Mammary epithelial cell (primary cell): ENCODE measurements at places on chromosomes 13 and 19.

DNA sequence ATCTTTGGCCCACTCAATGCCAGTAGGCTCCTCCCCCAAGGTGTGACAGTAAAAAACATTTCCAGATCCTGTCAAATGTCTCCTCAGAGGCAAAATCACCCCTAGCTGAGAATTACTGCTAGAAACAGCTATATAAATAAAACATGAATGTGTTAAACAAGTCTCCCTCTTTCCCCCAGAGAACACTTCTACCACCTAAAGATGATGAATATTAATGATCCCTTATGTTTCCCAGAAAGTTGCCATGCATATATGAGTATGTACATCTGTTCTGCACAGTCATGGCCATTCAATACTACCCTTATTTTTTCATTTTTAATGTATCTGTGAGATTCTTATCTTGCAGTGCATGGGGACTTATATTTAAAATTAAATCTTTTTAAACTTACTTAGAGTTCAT, 230.0 kb downstream of the SHISA2 start:
- DNase-seq: no peak

- no peak for DNase-seq
Measured at GRCh38 chr19:30004403-30004802, 62.4 kb downstream of the URI1 start.

- DNase-seq: peak; percentile 72
Measured at GRCh38 chr13:113216254-113217048, 7.0 kb downstream of the CUL4A start.

DNA sequence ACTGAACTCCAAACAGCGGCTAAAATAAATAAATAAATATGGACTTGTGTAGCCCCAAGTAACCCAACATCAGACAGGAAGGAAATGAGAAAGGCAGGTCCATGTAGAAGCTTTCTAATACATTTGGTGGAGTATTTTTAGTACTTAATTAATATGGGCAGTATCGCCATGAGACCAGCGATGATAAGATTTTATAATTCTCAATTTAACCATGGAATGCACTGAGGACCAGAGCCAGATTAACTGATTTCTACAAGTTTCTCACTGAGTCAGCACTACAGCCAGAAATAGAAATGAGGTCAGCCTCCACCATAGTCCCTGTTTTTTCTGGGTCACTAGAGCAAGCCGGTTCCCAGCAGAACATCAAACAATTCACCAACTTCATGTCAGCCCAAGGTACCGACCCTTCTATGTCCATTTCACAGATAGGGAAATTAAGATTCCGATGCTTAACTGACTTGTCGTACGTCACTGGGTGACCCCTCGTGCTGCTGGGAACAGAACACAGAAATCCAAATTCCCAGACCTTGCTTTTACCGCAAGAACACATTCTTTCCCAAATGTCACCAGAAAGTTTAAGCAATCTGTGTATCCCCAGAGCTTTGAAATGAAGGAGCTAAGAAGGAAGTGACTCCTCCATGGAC, 90.4 kb downstream of the COL4A1 start:
- DNase-seq: no peak

DNA sequence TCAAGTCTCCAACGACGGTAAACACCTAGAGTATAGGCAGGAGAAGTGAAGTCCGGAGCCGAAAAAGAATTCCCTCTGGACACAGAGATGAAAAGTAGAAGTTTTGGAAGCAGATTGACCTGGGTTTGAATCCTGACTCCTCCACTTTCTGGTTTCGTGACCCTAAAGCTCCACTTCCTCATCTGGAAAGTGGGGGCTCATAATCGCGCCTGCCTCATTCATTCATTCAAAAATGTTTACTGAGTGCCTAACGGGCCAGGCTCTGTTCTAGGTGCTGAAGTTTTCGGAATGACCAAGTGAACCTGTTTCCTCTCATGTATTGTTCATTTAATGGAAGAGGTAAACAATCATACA, 7.1 kb upstream of the EML2 start:
- DNase-seq: no peak

- DNase-seq: no peak
Measured at GRCh38 chr13:54928071-54928470, 1899.5 kb downstream of the OLFM4 start.

DNA sequence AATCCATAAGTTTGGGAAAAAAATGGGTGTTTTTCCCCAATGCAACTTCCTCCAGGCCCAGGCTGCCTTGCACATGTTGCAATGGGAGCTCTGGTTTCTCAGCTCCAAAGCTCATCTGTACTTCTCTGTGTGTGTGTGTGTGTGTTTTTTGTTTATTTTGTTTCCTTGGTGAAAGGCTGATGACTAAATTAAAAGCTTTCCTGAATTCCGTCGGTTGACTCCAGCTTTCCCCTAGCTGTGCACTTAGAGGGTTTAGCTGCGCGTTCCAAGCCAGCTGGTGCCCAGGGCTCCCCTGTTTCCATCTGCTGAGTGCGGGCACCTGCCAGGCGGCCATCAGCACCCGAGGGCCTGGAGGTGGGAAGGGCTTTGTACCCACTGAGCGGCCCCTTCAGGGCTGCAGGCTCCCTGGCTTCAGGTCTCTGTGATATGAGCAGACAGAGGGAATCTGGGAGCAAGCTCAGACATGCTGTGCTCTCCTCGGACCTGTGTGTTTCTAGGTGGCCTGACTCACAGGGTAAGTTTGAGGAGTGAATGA, 129.1 kb upstream of the SOX1 start:
- peak; percentile 32 for DNase-seq

- DNase-seq: no peak
Measured at GRCh38 chr19:38712161-38712748, 32.0 kb downstream of the CAPN12 start.

DNA sequence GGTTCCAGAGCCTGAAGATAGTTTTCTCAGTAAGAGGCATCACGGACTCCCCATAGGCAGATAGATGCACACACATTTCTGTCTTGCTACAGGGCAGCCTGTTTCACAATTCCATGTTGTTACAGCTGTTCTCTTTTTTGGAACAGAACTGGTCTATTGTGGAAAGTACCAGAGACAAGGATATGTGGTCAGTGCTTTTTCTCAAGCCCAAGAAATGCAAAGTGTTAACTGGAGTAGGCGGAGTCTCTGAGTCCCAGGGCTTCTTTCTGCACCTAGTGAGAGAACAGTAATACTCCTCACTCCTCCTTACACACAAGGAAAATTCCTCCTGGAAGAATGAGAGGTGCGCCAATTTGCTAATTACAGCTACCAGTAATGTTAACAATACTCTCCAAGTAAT, 141.6 kb upstream of the ARGLU1 start:
- no peak for DNase-seq

GRCh38 chr19:45119582-45119981, 26.6 kb downstream of the PPP1R37 start:
- no peak for DNase-seq
